Activated CD4-positive, CD25-positive, alpha-beta regulatory T cell (primary cell): ENCODE measurements at places on chromosomes 6 and 20.

DNA sequence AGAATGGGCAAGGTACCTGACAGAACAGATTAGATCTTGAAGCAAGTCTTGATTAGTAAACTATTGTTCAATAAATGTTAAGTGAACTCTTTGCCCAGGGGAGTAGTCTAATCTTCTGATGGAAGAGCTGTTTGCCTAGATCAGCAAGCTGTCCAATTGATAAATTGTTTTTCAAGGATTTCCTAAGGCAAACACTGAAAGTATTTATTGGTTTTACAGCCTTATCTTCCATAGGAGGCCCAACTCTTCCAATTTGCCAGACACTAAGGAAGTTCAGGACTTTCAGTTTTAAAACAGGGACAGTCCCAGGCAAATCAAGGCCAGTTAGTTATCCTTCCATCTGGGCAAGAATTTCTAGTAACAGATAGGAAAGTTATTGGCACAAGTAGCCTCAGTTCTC lies 1.8 kb upstream of the C6orf163 start:
- DNase-seq = no peak

DNA sequence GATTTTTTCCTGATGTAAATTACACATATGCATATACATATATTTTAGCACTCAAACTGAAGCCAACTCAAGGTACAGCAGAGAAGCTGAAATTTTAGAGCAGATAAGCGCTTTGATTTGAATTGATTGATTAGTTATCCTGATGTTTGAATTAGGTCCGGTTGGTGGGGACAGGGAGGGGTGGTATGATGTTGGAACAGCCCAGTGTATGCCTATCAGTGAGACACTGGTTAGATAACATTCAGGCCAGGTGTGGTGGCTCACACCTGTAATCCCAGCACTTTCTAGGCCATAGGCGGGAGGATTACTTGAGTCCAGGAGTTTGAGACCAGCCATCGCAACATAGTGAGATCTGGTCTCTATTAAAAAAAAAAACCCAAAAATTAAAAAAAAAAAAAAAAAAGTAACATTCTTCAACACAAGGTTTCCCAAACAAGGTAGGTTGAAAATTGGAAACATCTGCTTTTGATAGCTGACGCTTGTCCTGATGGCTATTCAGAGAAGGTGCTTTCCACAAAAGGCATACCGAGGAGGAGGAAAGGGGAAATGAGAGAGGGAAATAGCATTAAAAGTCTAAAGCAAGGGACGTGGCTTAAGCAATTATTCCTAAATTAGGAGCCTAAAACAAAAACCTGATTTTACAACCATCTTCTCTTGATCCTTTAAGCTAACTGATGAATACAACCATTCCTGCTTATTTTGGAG lies 288.4 kb upstream of the JARID2 start:
- no peak for DNase-seq

GRCh38 chr6:36969240-36969691 lies 14.7 kb downstream of the PI16 start:
- no peak for DNase-seq

DNA sequence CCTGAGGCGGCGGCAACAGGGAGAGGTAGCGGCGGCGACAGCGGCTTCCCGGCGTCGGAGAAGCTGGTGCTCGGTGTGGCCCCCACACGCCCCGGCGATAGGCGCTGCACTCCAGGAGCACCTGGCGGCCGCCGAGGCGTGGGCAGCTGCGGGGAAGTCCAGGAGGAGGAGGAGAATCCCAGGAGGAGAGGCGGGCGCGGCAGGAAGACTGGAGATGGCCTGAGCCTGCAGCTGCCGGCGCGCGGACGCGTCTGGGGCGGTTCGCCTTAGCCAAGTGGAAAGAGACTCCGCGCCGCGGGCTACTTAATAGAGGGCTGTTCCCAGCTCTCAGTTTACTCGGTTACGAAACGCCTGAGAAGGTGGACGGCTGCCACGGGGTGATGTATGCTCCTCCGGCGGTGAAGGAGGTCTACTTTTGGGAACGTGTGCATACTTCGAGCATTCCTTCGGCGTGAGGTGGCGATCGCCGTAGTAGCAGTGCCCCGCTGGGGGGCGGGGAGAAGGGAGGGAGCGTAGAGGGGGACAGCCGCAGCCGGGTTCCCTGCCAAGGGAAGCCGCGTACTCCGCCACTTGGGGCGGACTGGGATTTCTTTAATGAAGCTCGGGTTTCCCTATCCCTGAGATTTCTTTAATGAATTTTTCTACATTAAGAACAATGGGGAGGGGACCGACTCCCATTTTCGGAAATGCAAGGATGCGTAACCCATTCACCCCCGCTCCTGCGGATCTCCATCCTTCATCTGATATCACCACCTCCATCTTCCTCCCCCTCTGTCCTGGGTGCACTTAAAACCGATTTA lies at the start of gene COL12A1:
COL12A1 (minus strand) TSS at position 278 of the 800 bp plus-strand sequence. CDS start 3,261 bp downstream, outside the sequence.
- DNase-seq = no peak

DNA sequence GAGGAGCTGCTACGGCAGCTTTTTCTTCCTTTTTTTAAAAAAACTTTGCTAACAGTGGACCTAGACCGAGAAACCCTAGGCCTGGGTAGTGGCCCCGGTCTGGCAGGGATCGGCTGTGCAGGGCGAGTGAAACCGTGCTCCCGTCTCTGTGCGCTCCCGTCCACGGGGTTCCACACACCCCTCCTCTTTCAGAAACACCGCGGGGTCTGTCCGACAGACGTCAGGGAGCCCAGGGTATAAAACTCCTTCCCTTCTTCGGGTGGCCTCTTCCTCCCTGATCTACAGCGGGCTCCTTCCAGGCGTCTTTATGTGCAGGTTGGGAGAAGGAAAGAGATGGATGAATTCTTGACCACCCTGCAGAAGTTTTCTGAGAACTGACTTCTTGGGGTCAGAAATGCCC lies 27.1 kb upstream of the SMOC2 start:
- no peak for DNase-seq

- no peak for DNase-seq
Observed at GRCh38 chr20:62873280-62873679, 11.7 kb upstream of the TCFL5 start.

GRCh38 chr6:152783217-152783878 lies 32.8 kb downstream of the VIP start:
- DNase-seq = no peak

DNA sequence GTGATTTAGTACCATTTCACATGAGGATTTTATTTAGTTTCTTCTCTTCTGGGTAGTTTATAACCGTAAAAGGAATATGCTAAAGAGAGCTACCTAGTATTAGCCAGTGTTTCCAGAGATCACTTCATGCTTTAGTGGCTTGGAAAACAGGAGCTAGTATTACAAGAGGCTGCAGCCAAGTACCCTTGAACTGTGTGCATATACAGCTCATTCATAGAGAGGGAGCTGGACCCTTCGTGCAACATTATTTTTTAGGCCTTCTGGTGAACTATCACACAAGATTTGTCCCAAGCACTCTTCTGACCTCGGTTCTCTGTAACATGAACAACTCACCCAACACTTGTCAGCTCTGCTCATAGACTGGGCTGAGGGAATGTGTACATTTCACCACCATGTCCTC lies 74.9 kb upstream of the RIN2 start:
- no peak for DNase-seq

DNA sequence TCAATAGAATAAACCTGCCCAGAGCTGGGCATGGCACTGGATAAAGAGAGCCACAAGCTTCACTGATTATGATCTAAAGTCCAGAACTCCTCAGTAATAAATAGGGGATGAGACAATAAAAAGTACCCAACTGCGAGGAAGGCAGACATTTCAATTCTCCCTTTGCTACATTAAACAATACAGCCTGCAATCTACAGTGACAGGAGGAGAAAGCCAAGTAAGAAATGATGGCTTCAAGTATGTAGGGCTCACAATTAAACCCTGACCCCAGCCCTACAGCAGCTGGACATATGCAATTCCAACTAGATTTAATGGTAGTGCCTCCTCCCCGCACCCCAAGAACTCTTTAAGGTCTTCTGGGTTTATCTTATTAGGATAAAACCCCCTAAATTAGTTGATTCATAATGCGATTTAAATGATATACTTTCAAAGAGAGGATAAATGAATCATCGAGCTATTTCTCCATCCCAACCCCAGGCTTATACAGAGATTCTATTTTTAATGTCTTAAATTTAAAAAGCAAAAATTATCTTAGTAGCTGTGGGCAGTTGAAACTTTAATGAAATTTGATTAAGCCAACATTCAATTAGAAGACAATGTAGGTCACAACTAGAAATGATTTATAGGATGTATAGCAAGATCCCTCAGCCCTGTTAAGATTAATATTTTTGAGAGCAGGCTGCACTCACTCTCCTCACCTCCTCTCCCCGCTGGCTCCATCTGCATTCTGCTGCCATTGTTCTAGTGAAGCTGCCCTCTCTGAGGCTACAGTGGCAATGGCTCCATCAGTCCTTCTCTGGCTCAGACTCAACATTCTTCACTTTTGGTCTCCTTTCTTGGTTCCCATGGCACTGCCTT lies 57.1 kb downstream of the OGFRL1 start:
- DNase-seq = no peak

GRCh38 chr6:152428126-152428525 lies 209.0 kb downstream of the SYNE1 start:
- no peak for DNase-seq

- no peak for DNase-seq
Observed at GRCh38 chr20:57553376-57554018, 7.4 kb upstream of the PCK1 start.

DNA sequence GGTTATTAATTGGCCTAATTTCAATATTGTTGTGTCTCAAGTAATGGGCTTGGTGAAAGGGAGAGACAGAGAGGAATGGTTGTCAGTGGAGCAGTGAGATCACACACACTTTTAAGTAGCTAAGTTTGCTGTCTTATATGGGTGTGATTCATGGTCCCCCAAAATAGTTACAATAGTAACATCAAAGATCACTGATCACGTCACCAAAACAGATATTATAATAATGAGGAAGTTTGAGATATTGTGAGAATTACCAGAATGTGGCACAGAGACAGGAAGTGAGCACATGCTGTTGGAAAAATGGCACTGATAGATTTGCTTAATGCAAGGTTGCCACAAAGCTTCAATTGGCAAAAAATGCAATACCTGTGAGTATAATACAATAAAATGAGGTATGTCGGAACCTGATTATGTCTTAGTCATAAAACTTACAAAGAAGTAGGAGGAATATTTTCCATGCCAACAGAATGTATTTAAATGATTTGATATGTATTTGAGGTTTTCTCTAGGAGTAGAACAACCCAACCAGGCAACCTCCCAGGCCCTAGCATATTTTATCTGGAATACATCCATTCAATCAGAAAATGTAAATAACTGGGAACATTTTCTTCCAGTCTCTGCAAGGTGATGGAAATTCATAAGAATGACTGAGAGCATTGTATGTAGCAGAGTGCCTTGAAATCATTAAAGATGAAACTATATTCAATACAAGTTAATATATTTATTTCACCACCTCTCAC lies 167.8 kb downstream of the CARMIL1 start:
- no peak for DNase-seq

- DNase-seq = no peak
Observed at GRCh38 chr20:5046656-5047339, 45.5 kb upstream of the SLC23A2 start.

DNA sequence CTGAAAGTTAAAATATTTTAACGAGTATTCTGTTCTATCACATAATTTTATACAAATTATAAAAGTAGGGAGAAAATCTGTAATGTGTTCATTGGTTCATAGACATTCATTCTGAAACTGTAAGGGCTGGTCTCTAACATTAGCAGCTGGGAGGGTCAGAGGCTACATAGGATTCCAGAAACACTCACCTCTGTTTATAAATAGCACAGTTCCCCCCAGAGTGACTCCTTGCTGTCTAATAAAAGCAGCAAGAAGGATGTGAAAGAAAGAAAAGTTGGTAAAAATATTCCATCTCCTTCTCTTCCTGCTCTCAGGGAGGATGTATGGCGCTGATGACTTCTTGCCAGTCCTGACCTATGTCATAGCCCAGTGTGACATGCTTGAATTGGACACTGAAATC lies 25.3 kb upstream of the NAA20 start:
- DNase-seq = no peak

DNA sequence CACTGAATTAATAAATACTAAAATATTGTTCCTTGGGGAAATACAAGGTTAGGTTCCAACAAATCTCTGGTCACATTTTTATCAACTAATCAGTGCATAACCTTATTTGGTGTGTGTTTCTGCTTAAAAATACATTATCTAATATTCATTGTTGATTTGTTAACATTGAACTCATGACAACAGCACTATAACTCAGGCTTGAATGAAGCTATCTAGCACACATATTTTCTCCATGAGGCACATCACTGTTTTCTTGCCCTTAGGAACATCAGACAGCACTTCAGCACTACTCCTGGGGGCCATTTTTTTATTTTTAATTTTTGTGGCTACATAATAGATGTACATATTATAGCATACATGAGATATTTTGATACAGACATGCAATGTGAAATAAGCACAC lies 277.2 kb upstream of the NT5E start:
- no peak for DNase-seq

- DNase-seq = no peak
Observed at GRCh38 chr6:35021004-35021403, 120.1 kb downstream of the TCP11 start.

- no peak for DNase-seq
Observed at GRCh38 chr20:32343439-32343838, 14.7 kb upstream of the ASXL1 start.

DNA sequence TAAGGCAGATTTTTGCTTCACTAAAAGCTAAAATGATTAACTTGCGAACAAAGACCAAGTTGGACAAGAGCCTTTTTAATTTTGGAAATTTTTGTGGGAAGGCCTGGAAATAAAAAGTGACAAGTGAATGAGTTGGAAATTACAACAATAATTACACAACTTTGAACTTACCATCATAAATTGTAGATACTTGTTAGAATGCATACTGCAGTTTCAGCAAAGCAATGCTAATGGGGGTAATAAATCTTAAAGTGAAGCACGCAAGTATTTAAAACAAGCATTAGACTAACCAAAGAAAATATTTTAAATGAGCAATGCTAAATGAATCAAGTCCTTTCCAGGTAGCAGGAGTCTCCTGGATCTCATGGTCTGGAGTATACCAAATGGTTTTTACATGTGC lies 83.2 kb upstream of the EYA4 start:
- DNase-seq = no peak

GRCh38 chr6:80250391-80250997 lies 144.0 kb downstream of the BCKDHB start:
- no peak for DNase-seq

DNA sequence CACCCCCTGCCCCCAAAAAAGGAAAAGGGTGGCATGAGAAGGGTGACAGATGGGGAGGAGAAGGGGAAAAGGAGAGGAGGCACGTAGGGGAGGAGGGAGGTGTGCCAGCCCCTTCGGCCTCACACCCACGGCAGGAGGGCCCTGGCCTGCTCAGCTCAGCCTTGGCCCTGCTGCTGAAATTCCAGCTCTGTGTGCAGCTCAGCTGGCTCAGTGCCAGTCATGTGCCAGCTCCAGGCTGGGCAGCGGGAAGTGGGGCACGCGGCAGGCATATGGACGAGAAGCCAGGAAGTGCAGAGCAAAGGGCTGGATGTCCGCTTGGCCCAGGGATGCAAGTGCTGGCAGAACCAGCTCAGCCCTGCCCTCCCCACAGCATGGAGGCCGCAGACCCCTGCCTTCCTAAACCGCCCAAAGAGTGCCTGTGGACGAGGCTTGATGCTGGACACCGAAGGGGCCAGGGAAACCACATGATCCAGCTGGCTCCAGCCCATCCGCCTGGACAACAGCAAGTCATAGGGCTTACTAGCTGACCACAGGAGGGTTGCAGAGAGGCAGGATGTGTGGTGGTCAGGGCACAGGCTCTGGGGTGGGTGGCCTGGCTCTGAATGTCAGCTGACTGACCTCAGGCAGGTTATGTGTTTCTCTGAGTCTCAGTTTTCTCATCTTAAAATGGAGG lies 60.2 kb downstream of the NOL4L start:
- DNase-seq = no peak

GRCh38 chr6:37134036-37134395 lies 35.9 kb upstream of the PIM1 start:
- no peak for DNase-seq
